ENCODE measurements at places on chromosomes 12 and 14. TPM values are rescaled to one million over a fixed set of nuclear protein-coding genes. Genes with fewer than 3 reads are reported as not detected.

GRCh38 chr12:56699020-56699661 is 11.1 kb upstream of the PTGES3 start:
- no peak overlapping the region for H3K4me3 ChIP-seq
- H3K27ac ChIP-seq: no peak overlapping the region
- H3K27me3 ChIP-seq: no peaks in the 10 kb centered on the region
- H3K4me1 ChIP-seq: no peaks in the 10 kb centered on the region
- no peak for DNase-seq
- no peaks in the 10 kb centered on the region for H3K36me3 ChIP-seq

- no peak overlapping the region for H3K27ac ChIP-seq
- H3K36me3 ChIP-seq: peaks cover 4% of the 10 kb centered on the region
Measured at GRCh38 chr12:122148657-122149056, 25.4 kb downstream of the IL31 start.

GRCh38 chr12:95074766-95075165 is 1.3 kb upstream of the NR2C1 start:
- H3K36me3 ChIP-seq: peaks cover 18% of the 10 kb centered on the region
- H3K27me3 ChIP-seq: no peaks in the 10 kb centered on the region
- H3K4me1 ChIP-seq: no peaks in the 10 kb centered on the region
- no peak overlapping the region for H3K4me3 ChIP-seq
- H3K27ac ChIP-seq: no peak overlapping the region
- no peak for DNase-seq

The GPR132 gene
- 3.3 TPM for total RNA-seq

The SLC38A4 gene
- not detected for total RNA-seq

The ANKRD33 gene
- total RNA-seq: 0.46 TPM

Data from endodermal cell (in vitro differentiated cells).